Stimulated activated CD4-positive, alpha-beta T cell treated with anti-CD3 and anti-CD28 coated beads, Interleukin-4, amount 100 ng/mL, for 4 hours (primary cell): ENCODE measurements at places on chromosomes 4 and X.

- DNase-seq: peak; percentile 44
Observed at GRCh38 chr4:38860788-38861424, 4.3 kb upstream of the TLR6 start.

DNA sequence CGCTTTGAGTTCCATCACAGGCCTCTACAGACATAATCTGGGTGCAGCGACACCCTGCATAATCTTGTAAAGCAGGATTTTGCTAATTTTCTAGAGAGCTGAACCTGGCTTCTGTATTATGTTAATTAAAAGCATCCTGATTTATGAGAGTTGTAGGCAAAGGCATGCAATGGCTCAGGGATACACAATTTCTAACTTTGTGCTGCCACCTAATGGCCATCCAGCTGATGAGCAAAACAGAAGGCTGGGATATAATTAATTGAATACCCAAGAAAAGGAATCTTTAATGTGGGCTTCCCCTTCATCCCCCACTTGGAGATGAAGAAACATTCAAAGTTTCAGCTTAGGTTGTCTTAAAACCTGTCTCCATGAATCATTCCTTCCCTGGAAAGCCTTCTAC, 78.1 kb downstream of the BMP15 start:
- no peak for DNase-seq

GRCh38 chrX:6095469-6095868, 133.2 kb downstream of the NLGN4X start:
- no peak for DNase-seq

DNA sequence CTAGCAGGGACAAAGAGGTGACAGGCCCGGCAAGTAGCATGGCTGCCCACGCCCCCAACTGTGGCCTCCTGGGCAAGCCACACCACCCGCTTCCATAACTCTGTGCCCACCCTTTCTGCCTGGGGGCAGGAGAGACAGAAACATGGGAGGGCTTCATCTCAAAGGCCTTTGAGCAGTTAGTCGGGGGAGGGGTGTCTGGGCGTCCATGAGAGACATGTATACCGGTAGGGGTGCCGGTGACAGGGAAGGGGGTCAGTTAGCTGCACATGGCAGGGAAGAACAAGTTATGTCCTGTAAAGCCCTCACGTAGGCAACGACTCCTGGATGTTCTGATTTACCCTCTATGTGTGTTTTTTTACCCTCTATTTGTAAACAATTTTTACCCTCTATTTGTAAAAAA, 9.3 kb downstream of the PDZD4 start:
- no peak for DNase-seq

- no peak for DNase-seq
Observed at GRCh38 chr4:40394236-40394635, 59.1 kb downstream of the CHRNA9 start.

DNA sequence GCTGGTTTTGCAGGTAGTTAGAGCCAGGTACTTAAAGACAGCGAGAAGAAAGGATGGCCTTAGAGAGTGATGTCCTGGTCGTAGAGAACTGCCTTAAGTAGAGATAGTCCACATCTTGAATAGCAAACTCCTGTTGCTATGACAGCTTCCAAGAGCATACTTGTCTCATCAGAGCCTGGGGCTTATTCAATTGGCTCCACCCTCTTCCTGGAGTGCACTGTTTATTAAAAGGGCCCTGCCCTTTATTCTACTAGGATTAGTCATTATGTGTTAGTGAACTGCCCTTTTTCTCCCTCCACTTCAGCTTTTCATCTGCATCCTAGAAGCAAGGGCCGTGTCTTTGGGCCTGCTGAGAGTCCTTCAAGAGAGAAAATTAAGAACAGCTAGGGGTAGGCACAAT, 94.5 kb upstream of the EOLA2 start:
- DNase-seq: no peak

DNA sequence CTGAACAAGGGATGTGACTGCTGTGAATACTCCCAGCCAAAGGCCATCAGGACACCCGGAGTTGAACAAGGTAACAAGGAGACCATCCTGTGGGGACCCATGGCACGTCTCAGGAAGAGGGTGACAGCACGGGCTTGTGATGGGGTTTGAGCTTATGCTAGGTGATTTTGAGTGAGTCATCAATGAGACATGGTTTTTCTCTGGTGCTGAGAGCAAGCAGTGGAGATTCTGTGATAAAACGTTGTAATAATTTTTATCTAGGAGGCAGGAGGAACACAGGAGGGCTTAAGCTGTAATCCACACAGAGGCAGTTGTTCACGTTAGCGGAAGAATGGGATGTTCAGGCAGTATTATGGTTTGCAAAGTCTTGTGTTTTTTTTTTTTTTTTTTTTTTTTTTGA, 36.0 kb downstream of the TRIML1 start:
- DNase-seq: no peak

DNA sequence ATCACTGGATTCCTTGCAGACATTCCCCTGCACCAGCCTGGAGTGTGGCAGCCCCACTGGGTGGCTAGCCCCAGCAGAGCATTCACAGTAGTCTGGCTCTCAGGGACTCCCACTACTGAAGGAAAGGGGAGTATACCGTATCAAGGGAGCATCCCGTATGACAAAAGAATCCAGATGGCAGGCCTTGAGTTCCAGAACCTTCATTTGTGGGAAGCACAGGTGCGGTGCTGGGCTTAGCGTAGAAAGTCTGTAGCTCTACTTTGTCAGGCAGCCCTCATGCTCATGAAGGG, 79.6 kb downstream of the CENPC start:
- DNase-seq: no peak

GRCh38 chrX:130625386-130625785, 223.6 kb downstream of the RBMX2 start:
- no peak for DNase-seq

- DNase-seq: no peak
Observed at GRCh38 chr4:137678796-137679195, 146.5 kb upstream of the PCDH18 start.

DNA sequence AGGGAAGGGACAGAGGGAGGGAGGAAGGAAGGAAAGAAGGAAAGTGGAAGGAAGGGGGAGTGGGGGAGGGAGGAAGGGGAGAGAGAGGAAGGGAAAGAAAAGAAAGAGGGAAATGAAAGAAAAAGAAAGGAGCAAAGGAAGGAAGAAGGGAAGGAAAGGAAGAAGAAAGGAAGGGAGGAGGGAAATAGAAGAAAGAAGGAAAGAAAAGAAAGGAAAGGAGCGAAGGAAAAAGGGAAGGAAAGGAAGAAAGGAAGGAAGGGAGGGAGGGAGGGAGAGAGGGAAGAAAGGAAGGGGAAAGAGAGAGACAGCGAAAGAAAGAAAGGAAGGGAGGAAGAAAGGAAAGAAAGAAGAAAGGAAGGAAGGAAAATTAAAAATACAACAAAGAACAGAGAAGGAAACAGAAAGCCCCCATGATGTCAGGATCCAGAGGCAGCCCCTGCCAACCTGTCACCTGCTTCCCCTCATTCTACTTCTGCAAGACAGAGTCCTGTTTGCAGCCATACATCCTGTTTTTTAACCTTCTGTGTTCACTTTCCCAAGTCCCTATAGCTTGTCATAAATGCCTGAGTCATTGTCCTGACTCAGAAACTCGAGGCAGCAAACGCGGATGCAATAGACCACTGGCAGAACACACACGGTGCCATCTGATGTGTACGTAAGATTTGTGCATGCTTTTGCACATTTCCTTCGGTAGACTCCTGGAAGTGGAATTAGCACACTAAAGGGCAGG, 77.0 kb upstream of the C4orf50 start:
- no peak for DNase-seq

DNA sequence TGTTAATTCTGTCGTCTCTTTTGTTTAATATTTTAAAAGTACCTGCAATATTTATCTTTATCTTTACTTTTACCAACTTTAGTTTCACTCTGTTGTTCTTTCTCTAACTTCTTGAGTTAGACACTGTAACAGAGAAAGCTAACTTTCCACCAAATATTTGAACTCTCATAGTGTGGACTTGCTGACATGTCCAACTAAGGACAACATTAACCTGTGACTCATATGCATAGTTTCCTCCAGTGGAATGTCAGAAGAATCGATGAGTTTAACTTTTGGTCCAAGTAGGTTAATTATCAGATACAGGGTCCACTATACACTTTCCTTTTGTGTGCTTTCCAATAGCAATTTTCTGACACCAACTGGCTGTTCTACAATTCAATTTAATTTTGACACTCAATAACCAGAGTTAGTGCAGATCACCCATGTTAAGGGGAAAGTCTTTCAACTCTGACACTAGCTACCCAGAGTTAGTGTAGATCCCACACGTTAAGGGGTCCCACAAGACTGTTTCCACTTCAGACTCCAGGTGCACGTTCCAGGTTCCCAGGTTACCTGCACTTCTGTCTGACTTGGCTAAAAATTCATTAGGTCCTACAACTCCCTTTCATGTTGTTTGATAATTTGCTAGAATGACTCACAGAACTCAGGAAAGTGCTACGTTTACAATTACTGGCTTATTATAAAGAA, 559.0 kb upstream of the AMOT start:
- no peak for DNase-seq

GRCh38 chr4:66633477-66633876, 911.8 kb downstream of the CENPC start:
- DNase-seq: no peak

DNA sequence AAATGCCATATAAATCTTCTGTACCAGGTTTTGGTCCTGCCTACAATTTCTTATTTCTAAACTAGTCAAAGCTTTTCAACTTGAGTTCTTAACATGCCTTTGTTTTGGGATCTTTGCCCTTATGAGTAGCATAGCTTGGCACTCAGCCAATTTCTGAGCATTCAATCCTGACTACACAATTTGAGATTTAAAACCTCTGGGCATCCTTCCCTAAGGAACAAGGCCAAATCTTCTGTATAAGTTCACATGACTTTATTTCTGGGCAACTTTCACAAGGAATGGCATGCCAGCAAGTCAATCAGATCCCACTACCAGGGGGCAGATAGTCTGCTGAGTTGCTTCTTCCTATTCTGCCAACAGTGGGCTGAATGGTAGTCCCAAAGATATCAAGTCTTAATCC, 254.2 kb downstream of the ADAMTS3 start:
- DNase-seq: no peak

- DNase-seq: no peak
Observed at GRCh38 chr4:77697860-77698590, 92.4 kb downstream of the CXCL13 start.

- DNase-seq: no peak
Observed at GRCh38 chr4:113222471-113222870, 173.0 kb downstream of the ANK2 start.

GRCh38 chr4:25862411-25863346, at the start of gene SEL1L3:
TSS of gene SEL1L3 (minus strand) at chr4:25862988. CDS start at chr4:25862836, 152 bp downstream.
- DNase-seq: peak; percentile 67

- DNase-seq: no peak
Observed at GRCh38 chrX:1451251-1451660, 1.5 kb downstream of the ASMTL start.

DNA sequence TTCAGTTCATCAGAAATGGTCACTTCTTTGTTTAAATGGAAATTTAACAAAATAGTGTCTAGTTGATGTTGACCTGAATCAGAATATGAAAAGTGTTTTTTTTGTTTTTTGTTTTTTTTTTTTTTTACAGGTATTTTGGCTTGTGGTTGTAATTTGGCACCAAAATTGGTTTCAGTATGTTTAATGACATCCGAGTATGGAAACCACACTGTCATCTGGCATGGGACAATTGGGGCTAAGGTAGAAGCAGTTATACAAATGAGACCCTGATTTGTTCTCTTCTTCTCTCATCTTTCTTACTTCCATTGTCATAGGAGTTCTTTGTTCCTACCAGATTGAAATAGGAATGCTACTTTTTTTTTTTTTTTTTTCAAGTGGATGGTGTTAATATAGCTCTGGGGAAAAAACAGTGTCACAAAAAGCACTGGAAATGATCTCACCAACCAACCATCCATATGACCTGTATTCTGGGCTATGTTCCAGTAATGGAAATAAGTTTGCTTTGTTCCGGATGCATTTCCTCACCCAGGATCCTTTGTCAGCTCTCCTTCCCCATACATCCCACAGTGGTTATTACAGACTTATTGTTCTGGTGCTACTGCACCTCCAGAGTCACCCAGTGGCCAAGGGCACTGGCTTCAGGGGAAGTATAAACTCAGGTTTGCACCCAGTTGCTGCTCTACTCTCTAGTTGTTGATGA, 95.8 kb downstream of the ATXN3L start:
- no peak for DNase-seq

- no peak for DNase-seq
Observed at GRCh38 chr4:77510367-77510766, 95.3 kb upstream of the CXCL13 start.
